ENCODE measurements at places on chromosomes 5 and 9. TPM values are rescaled to one million over a fixed set of nuclear protein-coding genes. Genes with fewer than 3 reads are reported as not detected.

DNA sequence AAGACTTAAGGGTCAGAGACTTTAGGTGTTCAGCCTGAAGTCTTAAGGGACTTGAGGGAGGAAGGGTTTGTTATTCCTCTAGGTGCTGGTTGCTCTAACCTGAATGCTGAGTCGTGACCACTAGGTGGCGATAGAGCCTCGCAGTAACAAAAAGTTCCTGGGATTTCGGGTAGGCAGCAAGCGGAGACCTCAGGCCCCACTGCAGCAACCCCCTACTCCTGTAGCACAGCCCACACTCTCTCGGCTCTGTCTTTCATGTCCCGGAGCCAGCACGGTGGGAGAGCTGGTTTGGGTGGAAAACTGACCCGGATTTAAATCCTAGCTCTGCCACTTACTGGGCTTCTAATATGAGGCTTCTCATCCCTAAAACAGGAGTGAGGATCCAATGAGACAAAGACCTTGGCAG lies 100.3 kb upstream of the PANK3 start:
- peak; percentile 77 for DNase-seq

DNA sequence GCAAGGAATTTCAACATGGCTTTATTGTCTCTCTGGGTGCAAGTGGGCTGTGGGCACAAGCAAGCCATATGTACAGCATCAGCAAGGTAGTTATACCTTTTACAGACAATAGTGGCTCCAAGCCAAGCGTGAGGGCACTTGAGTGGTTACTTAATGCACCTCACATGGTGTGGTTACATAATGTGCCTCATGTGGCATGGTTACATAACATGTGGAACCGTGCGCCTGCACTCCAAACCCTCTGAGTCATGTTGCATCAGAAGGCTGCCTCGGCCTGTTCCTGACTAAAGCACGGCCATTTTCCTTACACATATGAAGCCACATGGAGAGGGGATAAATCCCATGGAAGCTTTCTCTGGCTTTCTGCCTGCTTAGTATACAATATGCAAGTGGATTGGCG lies 150.9 kb downstream of the OSTF1 start:
- DNase-seq, result no peak

DNA sequence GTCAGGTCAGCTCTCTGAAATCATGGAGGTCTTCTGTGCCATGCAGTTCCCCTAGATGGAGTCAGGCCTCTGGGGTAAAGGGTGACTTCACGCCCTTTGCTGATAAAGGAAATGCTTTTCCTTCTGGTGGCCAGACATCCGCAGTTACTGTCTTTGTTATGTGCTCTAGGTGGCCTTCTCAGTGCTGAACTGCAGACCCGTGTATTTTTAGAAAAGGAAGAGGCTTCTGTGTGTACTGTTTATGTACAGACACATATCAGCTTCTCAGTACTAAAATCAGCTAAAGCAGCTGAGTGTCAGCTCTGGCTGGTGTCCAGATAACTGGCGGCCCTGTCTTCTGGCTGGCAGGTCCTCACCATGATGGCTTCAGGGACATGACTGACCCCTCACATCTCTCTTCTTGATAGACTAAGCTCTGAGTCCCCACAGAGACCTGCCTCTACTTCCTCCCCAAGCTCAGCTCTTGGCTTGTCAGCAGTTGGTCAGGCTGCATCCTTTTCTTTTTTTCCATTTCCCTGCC lies 75.3 kb downstream of the ARHGAP26 start:
- no peak for DNase-seq

GRCh38 chr9:84062538-84062937 lies 81.9 kb downstream of the RMI1 start:
- no peak for DNase-seq

DNA sequence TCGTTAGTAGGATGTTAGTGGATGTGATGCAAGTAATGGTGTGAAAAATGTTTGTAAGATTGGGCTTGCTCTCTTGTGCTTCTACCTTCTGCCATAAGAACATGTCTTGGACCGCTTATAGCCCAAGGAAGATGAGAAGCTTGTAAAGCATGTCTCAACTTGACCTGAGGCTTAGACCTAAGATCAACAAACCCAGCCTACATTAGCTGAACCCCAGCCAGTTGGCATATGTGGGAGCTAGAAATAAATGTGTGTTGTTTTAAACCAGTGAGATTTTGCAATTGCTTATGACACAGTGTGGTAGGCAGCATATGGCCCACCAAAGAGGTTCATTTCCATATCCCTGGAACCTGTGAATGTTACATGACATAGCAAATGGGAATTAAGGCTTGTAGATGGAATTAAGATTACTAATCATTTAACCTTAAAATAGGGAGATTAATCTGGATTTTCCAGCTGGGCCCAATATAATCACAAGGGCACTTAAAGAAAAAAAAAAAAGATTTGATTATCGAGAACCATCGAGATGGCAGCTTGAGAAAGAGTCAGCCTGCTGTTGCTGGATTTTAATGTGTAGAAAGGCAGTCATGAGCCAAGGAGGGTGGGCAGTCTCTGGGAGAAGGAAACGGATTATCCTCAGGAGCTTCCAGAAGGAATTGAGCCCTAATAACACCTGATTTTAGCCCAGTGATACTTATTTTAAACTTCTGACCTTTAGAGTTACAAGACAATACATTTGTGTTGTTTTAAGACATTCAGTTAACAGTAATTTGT lies 27.3 kb upstream of the EDIL3 start:
- no peak for DNase-seq

DNA sequence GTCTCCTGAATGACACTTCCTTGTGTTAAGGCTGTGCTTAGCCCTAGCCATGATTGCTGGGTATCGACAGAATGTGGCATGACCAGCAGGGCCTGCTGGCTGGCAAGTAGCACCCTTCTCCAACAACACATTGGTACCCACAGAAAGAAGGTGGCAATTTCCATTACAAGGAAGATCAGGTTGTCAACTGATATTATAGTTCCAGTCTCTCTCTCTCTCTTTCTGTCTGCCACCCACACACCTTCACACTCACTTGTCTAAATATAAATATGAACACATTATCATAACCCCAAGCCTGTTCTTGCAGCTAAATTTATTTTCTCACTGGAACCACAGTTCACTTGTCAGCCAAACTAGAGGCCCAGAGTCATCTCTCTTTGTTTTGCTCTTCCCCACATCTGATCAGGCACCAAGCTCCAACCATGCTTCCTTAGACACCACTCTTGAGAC lies 408.1 kb upstream of the PIK3R1 start:
- DNase-seq, result no peak

GRCh38 chr5:119322312-119322947 lies 33.4 kb upstream of the TNFAIP8 start:
- no peak for DNase-seq

GRCh38 chr5:170179626-170180025 lies 53.2 kb upstream of the C5orf58 start:
- no peak for DNase-seq

DNA sequence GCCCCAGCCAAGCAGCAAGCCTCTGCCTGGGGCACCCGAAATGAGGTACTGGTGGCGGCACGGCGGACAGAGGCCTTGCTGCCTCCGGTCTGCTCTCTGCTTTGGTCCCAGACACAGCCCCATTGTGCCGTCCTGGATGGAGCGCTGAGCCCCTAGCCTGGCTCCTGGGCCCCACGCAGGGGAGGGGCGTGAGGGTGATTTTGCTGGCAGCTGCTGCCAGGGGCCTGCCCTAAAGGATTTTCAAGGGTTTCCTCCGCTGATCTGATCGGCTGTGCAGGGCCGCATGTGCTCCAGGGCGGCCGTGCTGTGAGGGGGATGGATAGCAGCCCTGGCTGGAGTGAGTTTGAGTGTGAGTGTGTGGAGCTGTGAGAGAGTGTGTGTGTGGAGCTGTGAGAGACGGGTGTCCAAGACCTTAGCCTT lies 1.3 kb downstream of the GPSM1 start:
- DNase-seq, result no peak

DNA sequence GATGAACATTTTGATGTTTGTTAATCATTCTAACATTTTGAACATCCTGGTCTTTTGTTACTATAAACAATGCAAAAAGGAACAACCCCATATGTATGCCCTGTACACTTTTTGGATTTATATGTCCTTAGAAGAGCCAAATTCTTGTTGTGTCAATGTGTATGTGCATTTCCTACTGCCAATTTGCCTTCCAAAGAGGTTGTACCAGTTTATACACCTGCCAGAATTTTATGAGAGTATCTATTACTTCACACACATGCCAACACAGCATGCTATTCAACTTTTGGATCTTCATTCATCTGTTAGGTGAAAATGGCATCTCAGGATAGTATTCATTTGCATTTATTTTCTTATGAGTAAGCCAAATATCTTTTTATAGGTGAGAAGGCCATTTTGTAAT lies 162.0 kb upstream of the SEMA6A start:
- DNase-seq, result no peak

DNA sequence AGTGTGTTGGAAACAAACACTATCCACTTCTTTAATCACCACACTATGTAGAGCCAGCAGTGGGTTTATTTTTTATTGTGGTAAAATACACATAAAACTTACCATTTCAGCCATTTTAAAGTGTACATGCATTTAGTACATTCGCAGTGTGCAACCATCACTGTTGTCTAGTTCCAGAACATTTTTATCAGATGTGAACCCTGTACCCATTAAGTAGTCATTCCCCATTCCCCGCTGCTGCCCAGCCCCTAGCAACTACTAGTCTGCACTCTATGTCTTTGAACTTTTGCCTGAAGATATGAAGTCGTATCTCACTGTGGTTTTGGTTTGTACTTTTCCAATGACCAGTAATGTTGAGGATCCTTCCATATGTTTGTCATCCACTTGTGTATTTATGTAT lies 30.2 kb upstream of the F2R start:
- DNase-seq, result no peak

The STOML2 gene
- polyA plus RNA-seq, result 79.1 TPM

The ST8SIA4 gene
- polyA plus RNA-seq, result 16.8 TPM

The GNAQ gene
- polyA plus RNA-seq, result 94.9 TPM

The FOXD4L5 gene
- 1.5 TPM for polyA plus RNA-seq

The RNF180 gene
- 10.0 TPM for polyA plus RNA-seq

Measured in spinal cord (tissue), 10 donors.